ENCODE measurements at places on chromosomes 3 and 15.

DNA sequence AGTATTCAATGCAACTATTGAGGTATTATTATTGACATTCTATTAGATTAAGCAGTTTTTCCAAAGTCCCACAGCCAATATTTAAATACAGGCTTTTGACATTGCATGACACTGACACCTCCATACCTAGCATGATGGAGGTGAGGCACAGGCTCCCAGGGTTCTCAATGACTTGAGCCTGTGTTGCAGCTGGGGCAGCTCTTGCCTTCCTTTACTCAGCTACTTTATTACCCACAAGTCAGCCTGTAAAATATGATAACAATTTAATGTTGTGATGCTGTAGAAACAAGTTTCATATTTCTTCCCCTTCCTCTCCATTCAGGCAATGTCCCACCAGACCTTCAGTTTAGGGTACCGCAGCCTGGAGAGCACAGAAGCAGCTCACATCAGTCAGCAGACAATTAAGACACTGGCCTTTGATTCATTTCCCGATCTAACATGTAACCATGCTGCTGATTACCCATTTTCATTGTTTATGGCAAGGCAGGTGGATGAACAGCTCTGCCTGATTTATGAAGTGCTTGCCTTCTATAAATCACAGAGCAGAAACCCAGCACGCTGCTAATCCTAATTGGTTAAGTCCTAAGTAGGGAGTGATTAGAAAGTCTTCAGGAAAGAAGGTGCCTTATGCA, 826.1 kb downstream of the AGBL1 start:
- no peak for DNase-seq

- no peak for DNase-seq
Measured at GRCh38 chr3:129595544-129596193, 10.8 kb downstream of the PLXND1 start.

- no peak for DNase-seq
Measured at GRCh38 chr3:22713936-22714335, 489.2 kb upstream of the UBE2E2 start.

- DNase-seq: no peak
Measured at GRCh38 chr3:187017511-187018230, 87.3 kb downstream of the ST6GAL1 start.

- DNase-seq: no peak
Measured at GRCh38 chr3:149368201-149368673, 9.2 kb downstream of the TM4SF1 start.

- DNase-seq: no peak
Measured at GRCh38 chr15:78619022-78619950, 1.5 kb downstream of the CHRNA3 start.

DNA sequence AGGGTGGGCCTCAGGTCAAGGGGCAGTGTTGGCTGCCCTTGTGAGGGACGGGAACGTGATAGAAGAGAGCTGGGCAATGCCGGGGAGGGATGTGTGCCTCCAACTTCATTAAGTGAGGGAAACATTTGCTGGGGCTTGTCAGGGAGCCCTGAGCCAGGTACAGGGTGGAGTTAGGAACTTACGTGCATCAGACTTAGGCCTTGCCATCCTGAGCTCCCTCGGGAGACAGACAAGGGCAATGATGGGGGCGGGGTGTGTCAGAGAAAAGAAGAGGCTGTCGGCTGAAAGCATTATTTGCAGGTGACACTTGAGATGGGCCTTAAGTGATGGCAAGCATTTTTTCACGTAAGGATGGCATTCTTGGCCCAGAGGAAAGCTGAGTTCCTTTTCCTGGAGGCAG, 1.6 kb downstream of the FAM131A start:
- DNase-seq: no peak

GRCh38 chr3:4067893-4068292, 235.3 kb upstream of the SETMAR start:
- DNase-seq: no peak

GRCh38 chr3:165389653-165390052, 193.5 kb upstream of the SLITRK3 start:
- DNase-seq: no peak

DNA sequence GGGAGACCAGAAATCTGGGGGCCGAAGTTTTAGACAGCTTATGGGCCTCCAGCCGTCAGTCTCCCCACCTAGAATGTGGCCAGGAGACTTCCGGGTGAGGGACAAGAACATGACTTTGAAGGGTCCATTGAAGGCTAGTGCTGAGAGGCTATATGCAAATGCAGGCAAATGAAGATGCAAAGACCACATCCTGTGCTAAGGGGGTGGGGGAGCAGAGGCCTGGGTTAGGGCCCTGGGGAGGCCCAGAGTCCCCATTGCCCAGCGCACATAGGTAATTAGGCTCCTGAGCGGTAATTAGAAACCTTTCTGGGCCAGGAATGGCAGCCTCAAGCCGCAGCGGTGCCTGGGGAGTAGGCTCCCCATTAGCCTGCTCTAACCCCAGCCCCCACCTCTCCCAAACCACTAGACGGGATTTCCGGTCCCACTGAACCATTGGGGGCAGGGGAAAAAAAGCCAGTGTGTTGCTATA, 6.8 kb downstream of the CSK start:
- peak; percentile 47 for DNase-seq

GRCh38 chr15:90184119-90184785, 16.9 kb upstream of the SEMA4B start:
- no peak for DNase-seq

DNA sequence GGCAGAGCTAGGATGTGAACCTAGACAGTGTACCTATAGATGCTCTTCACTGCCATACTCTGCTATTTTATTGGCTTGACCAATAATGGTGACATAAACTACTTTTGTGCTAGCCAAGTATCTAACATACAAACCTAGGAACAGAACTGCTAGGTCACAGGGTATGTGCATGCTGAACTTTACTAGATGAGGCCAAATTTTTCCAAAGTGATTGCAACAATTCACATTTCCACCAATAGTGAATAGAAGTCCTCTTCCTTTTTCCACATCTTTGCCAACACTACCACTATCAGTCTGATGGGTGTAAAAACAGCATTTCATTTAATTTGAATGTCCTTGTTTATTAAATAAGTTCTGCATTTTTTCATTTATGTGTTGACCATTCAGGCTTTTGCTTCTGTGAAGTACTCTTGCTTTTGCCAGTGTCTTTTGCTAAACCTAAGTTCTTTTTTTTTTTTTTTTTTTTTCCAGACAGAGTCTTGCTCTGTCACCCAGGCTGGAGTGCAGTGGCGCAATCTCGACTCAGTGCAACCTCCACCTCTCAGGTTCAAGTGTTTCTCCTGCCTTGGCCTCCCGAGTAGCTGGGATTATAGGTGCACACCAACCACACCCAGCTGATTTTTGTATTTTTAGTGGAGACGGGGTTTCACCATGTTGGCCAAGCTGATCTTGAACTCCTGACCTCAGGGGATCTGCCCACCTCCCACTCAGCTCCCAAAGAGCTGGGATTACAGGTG, 54.1 kb downstream of the DCAF1 start:
- no peak for DNase-seq

- DNase-seq: no peak
Measured at GRCh38 chr15:79381593-79381992, 50.5 kb upstream of the MINAR1 start.

GRCh38 chr3:190008432-190008831, 112.3 kb downstream of the P3H2 start:
- DNase-seq: no peak

GRCh38 chr3:151404316-151404715, 19.8 kb upstream of the P2RY12 start:
- no peak for DNase-seq

DNA sequence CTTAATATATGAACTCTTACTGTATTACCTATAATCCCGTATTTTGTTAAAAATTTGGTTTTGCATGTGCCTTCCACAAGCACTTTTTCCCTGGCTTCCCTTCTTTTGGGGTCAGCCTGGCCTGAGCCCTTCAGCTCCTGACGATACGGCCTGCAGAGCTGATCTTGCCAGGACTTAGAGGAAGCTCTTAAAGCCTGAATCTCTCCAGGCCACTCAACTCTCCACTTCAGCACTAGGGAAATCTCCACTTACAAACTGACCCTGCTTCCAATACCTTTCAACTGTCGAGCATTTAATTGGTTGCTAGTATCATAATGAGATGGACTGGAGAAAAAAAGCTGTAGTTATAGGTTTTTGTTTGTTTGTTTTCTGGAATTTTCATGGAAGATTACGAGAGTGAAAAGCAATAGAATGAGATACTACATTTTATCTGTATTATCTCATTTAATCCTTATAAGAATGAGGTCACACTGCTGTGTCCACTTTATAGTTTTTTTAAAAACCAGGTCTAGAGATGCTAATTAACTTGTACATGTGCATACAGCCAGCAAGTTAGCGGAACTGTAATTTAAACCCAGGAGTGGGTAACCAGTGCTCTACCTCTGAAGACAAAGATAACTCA, 54.8 kb downstream of the ZBTB38 start:
- DNase-seq: no peak

DNA sequence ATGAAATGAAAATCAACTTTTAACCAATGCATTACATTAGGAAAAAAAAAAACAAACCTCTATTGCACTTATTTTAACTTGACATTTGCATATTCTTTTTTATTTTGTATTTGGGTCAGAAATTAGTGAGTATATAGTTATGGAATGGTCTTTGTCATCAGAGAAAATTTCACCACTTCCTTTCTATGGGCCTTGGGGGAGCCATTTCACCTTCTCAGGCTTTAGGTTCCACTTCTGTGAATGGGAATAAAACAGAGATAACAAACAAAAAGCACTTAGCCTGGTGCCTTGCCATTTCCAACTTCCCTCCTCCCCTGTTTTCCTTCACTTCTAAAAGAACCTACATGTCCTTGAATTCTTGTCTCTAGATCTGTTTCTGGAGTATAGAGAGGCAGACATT, 168.0 kb upstream of the STT3B start:
- no peak for DNase-seq

- DNase-seq: no peak
Measured at GRCh38 chr15:101004986-101005747, 86.0 kb downstream of the LRRK1 start.

DNA sequence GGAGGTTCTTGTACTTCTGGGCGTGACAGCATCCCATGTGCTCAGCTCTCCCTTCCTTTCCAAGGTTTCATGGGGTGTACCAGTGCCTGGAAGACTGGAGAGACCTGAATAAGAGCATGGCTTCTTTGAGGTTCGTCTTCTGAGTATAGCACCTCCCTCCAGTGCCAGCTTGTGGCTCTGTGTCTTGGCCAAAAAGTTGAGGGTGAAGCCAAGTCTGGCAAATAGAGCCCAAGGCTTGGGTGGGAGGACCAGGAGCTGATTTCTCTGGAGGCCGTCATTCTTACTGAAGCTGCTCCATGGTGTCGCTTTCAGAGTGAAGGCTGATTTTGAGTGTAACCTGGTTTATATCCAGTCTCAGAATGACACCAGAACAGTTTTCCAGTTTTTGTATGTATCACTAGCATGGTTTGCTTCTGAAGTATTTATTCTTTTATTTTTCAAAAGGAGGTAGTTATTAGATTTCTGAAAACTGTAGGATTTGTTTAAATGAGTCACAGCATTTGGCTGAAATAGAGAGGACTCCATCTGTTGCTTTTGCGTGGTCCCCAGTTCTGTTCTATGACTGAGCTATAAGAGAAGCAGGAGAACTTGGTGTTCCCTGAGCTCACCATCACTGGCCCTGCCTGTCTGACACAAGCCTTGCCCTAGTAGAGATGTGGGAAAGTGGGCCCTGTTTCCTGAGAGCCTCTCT, 47.2 kb downstream of the BSN start:
- DNase-seq: no peak

DNA sequence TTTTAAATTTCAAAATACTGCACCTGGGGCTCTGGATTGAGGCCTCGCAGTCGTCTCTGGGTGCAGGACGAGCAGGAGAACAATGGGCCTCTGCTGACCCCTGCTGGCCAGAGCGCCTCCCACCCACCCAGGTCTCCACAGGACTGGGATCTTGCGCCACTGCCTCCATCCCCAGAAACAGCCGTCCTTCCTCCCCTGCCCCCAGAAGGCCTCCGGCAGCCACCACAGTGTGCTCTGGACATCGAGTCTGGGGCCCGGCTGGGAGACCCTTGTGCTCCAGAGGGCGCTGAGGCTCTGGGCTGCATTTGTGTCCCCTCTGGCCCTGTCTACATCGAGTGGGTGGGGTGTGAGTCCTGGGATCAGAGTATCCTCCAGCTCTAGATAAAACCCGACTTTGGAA, 6.7 kb upstream of the ACSBG1 start:
- DNase-seq: peak; percentile 72

GRCh38 chr3:158470944-158471638, 99.9 kb upstream of the MLF1 start:
- no peak for DNase-seq

GRCh38 chr3:156172536-156172935, 52.2 kb downstream of the KCNAB1 start:
- DNase-seq: no peak

- no peak for DNase-seq
Measured at GRCh38 chr15:73928241-73928579, 1.9 kb downstream of the LOXL1 start.

GRCh38 chr3:142904639-142905436, 16.0 kb upstream of the PCOLCE2 start:
- DNase-seq: no peak

All from T-helper 17 cell (primary cell).